ENCODE measurements at places on chromosomes 6 and 20.

DNA sequence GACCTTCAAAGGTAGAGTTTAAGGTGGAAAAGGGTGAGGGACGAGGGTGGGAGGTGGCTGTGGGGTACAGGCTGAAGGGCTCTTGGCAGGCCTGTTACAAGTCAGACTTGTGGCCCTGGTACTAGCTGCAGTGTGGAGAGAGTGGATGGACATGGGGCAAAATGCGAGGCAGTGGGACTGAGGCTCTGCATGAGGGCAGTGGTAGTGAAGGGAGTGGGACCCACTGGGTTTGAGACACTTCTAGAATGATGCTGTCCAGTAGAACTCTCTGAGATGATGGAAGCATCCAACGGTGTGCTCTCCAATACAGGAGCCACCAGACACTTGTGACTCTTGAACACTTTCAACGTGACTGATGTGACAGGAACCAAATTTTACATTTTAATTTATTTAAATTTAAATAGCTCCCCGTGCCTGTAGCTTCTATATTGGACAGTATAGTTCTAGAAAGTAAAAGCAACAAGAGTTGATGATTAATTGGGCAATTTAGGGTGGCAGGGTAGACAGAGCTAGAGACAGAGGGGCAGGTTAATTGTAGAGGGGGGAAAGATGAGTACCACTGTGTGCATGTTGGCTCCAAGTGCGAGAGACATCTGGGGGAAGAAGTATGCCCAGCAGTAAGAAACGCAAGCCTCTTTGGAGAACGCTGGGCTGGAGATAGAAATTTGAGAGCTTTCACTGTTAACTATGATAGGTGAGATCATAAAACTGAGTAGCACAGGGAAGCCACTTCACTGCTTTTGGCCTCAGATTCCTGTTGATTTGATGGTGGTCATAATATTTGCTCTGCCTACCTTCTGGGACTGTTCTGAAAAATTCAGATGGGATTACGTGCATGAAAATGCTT is 77.5 kb downstream of the TXNDC5 start:
- DNase-seq, result no peak

GRCh38 chr20:49290608-49291191 is 12.8 kb upstream of the ZNFX1 start:
- no peak for DNase-seq

- no peak for DNase-seq
These were observed 104.2 kb downstream of the SYCP2 start for GRCh38 chr20:59829054-59829785.

DNA sequence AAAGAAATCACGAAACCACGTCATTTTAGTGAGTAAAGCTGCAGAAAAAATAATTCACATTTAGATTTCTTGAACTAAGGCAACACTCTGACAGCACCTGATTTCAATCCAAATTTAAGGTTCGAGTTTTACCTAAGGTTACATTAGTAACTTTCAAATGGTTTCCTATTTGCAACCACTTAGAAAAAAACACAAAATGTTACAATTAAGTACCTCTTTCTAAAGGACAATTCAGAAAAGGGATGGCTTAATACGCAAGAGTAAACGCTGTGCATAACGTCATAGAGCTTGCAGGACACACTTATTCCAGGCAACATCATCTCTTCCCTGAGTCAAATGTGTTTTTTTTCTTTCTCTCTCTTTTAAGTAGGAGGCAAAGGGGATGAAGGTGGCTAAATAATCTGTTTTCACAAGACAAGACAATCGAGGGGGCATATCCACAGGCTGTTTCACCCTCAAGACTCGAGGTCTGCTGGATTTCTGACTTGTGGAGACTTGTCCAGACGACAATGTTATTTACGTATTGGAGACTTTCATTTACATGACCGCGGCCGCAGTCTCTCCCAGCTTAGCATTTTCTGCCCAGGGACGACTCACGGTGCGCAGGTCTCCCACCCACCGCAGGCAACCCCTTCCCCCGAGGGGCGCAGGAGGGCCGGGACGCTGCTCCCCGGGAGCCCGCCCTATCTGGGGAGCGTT is 86.0 kb downstream of the SESN1 start:
- DNase-seq, result no peak

DNA sequence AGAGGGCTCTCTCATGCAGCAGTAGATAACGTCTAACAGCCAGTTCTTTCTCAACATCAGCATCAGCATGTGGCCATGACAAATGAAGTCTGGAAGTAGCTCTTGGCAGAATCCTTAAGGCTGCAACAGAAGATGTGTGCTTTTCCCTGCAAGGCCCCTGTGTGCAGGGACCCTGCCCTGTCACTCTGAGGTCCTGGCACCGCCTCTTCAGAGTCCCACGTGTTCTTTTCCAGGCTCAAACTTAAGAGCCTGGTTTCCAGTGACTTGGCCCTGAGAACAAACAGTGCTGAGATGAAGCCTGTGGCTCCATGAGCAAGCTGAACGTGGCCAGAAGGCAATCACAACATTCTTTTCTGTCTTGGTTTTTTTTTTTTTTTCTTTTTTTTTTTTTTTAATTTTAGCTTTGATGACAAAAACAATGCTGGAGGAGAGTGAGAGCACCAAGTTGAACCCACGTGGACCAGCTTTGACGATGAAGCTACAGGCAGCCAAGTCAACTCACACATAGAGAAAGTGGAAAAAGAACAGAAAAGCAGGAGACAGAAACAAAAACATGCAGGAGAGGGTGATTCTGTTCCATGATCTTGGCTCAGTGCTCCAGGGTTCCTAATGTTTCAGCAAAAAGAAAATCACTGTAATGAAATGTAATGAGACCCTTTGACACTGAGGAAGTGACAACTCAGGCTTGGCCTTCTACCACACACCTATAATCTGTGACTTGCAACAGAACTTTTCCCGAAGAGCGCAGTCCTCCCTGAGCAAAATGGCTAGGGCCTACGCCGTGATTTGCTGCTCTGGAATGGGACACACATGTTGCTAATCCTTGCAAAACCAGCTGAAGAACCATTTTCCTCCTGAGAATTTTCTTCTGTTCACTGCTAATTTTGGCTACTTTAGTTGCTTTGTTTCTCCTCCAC is 86.1 kb downstream of the FOXC1 start:
- no peak for DNase-seq
